NCI-H748 treated with DMSO at 0.1 percent for 48 hours (cell line): ENCODE measurements at places on chromosomes 12 and 14.

DNA sequence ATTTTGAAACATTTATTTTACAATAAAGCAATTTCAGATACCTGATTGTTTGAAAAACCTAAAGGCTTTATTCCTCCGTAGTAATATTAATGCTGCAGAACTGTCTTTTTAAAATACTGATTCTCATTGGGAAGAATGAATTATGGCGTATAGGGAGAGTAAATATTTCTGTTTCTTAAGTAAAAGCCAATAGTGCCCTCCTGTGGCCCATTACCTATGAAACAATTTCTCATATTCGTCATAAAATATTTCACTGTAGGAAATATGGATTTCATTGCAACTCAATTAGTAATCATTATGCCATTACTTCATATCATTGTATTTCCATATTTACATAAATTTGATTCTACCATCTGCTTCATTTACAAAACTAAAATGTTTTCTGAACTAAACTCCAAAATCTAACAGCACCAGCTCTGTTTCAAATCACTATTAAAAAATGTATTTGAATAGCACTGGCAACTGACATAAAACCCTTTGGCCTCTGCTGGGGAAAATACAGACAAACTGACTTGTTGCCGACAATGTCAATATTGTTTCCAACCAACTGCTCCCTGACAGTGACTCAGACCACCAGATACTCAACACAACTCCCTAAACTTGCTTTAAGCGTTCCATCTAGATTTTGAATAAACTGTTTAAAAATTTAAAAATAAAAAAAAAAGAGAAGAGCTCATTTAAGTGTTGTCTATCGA is 290.3 kb downstream of the NAV3 start:
- no peak for DNase-seq

DNA sequence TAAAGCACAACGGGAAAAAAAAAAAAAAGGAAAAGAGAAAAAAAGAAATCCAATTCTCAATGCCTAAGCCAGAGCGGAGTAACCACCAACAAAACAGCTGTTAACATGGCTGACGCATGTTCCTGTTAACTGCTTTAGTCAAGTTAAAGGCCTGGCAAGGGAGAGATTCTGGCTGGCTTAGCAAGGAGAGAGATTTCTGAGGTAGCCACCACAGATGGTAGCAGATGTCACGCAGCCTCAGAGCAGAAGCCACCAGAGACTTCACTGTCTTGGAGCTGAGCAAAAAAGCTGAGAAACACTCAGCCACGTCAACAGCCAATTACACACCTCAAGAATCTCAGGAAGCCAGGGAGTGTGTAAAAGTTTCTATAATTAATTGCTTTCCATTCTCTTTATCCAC is 87.1 kb downstream of the TMCC3 start:
- DNase-seq = no peak

DNA sequence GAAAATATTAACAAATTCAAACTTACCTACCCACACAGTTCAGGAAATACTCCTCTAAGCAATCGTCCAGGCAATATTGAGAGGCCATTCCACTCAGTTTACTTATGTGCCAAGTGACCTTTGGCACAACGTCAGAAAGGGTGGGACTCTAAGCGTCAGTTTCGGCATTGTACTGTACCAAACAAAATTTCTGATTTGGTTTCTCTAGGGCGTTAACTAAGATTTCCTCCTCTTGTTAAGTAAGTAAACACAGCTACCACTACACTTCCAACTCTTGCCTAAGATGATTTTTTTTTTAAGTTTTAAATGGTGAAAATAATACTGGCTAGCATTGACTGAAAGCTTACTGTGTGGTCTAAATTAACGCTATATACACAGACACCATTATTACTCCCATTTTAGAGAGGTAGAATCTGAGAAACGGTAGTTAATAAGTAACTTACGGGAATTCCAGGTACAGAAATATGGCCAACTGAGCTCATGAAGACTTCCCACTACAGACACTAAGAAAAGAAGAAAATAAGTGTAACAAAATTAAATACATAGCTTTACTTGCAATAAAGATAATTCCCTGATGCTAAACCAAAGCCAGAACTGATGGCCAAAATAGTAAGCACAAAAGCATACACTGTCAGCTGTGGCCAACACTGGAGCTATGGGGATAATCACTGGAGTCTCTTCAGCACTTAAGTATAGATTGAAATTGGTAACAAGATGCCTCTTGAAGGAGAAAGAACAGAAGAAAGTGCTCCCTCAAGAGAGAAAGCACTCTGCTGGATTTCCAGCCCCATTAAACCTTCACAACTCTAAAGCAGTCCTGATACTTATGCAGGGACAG is 76.1 kb downstream of the EPS8 start:
- no peak for DNase-seq

DNA sequence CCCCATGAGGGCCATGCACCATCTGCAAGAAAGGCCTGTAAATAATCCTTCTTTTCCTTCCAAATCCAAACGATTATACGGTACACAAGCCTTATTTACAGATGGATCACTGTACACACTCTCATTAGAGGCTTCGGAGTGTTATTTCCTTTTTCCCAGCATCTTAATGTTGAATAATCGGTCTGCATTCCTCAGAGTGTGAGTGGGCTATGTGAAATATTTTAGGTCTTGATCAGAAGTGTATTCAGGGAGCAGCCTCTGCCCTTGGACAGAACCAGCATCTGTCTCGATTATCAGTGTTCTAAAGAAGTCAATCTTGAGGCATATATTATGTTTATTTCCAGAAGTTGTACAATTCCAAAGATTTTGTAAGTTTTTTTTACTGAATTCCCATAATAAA is 340.6 kb downstream of the SEC23A start:
- DNase-seq = no peak

DNA sequence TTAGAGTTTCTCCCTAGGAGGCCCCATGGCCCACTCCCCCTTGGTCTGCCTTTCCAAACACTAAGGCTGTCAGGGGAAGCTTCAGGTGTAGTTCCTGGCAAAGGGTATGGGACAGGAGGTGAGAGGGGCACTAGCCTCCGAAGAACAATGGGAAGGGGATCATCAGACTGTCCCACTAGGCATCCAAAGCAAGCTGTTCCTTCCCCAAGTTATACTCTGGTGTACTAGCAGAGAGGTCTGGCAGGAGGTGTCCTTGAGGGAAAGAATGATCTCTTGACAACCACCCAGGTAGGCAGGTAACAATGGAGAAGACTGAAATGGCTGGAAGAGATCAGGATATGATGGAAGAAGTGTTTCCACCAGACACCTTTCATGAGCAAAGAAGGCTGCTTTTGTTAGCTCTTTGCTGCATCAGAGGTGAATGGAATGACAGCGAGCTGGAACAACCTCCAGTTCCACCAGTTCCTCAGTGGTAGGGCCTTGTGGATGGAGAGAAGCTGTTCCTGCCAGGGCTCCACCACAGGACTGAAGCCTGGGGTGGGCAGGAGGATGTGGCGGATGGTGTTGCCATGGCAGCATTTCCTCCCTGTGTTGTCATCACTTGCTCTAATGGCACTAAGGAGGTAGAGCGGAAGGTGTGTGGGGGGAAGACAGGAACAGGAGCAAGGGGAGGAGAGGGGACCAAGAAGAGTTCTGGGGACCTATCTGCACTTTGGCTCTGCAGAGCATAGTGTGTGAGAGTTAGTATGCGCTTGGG is 2.3 kb upstream of the AGAP2 start:
- DNase-seq = no peak

- DNase-seq = no peak
Observed at GRCh38 chr12:117408161-117408791, 46.9 kb upstream of the NOS1 start.

DNA sequence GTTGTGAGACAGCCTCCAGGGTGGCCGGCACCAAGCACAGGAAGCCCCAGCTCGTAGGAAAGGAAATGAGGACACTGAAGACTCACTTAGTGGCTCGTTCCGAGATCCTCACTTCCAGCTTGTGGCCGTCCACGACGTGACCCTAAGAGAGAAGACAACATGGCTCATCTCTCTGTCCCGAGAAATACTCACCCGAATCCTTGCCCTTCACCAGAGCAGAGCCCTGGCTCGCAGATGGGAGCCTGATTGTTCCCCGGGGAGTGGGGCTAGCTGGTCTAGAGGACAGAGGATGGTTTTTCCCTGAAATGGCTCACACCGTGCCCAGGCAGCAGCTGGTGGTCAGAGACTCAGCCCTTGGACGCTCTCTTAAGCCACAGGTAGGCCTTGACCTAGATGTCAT is 47.8 kb downstream of the RBM19 start:
- DNase-seq = no peak

- no peak for DNase-seq
Observed at GRCh38 chr12:64240781-64241180, 18.7 kb upstream of the KICS2 start.

- DNase-seq = no peak
Observed at GRCh38 chr12:3049611-3050249, 27.4 kb upstream of the TSPAN9 start.

DNA sequence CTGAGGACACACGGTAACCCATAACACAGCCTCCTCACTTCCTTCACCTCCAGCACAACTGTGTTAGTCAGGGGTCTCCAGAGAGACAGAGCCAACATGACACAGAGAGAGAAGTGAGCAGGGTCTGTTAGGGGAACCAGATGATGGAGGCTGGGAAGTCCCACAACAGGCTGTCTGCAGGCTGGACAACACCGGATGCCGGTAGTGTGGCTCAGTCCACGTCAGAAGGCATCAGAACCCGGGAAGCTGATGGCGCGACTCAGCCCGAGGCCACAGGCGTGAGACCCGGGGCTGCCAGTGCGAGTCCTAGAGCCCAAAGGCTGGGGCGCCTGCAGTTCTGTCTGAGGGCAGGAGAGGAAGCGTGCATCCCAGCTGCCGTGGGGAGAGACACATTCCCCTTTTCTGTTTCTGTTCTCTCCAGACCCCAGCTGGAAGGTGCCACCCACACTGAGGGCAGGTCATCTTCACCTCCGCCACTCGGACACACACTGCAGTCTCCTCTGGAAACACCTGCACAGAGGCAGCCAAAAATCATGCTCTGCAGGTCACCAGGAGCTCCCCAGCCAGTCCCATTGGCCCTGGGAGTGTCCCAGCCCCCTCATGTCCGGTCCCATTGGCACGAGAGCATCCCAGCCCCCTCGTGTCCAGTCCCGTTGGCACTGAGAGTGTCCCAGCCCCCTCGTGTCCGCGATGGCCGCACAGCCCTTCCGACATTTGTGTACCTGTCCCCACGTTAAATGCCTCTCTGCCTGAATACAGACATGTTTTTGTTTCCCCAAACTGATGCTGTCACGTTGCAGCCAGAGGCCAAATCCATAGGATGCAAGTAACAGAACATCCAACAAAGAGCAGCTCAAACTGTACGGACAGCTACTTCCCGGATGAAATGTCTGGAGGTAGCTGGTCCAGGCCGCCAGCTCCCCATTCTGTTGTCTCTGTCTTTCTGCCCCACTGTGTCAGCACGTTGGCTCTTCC is 7.9 kb upstream of the FBRSL1 start:
- no peak for DNase-seq

GRCh38 chr14:51202914-51203665 is 37.0 kb upstream of the TMX1 start:
- no peak for DNase-seq

- no peak for DNase-seq
Observed at GRCh38 chr14:94346841-94347240, 23.7 kb upstream of the SERPINA6 start.

DNA sequence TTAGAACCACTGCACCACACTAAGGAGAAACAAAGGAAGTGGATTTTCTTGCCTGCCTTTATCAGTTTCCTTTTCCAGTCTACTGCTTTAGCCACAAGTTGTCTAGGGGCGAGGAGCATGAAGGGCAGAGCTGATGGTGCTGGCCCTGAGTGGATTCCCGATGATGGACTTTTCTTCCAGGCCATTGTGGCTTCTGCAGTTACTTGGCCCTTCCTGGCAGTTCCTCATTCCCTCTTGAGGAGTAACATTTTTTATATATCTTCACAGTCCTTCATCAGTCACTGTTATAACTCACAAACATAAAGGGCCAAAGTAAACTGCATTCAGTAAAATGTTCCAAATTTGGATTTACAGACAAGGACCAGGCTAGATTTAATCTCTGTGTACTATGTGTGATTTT is 61.2 kb upstream of the SRSF5 start:
- no peak for DNase-seq

DNA sequence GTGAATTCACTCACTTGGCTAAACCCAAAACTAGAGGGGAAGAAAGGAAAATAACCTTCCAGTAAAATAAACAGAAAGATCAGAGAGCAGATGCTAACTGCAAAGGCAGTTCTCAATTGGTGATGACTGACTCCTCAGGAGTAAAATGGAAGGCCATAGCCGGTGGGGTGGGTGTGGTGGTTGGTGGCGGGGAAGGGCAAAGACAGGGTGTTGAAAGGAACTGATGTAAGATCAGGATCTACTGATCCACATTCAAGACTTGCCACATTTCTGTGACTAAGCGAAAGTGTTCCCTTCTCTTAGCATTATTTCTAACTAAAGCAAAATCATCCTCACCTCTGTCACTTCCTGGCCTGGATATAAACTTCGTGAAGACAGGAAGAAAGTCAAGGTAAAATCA is 26.3 kb upstream of the TC2N start:
- no peak for DNase-seq

DNA sequence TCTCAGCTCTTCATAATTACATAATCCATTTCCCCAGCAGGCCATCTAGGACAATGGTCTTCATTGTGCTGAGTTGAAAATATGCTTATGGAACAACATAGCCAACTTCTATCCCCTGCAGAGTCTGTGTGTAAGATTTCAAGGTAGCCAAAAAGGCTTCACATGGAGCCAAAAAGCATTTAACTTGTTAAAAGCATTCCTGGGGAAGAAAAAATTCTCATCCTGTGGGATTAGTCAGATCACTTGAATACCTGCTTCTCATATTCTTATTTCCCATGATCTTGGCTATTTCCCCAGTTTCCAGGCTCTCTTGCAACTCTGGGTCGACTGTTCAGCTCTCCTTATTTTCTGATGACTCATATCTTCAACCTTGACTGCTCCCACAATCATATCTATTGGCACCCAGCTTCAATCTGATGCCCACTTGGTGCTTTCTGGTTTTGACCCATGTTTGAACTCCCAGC is 178.9 kb downstream of the KLHL28 start:
- DNase-seq = no peak

DNA sequence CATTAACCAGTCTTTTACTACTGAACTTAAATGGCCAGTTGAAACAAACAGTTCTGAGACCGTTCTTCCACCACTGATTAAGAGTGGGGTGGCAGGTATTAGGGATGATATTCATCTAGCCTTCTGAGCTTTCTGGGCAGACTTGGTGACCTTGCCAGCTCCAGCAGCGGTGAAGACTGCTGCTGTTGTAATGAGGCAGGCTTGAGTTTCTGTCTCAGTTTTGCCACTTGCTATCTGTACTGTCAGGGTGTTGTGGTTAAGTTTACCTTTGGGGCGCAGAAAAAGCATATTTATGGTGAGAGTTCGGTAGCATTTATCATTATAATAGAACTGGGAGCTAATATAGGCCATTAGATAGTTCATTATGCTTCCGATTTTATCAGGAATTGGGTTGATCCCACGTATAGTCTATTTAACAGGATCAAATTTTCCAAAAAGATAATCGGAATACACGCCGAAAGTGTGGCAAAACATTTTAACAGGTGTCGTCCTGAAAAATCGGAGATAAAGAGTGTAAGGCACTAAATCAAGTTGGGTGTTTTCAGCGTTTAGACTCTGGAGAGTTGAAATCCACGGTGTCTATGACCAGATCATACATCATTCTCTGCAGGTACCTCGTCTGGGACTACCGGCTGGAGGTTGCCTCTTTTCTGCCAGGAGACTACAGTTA is 688 bp upstream of the NECAP1 start:
- DNase-seq = no peak

GRCh38 chr12:24617471-24617870 is 331.4 kb downstream of the BCAT1 start:
- DNase-seq = no peak

GRCh38 chr12:81070846-81071245 is 7.0 kb upstream of the ACSS3 start:
- no peak for DNase-seq

- no peak for DNase-seq
Observed at GRCh38 chr14:55949708-55950107, 168.5 kb upstream of the PELI2 start.
